ENCODE measurements at places on chromosomes 3 and 15.

- no peaks in the 10 kb centered on the region for H3K27me3 ChIP-seq
- H3K27ac ChIP-seq: no peak overlapping the region
- no peaks in the 10 kb centered on the region for H3K36me3 ChIP-seq
Observed at GRCh38 chr3:94069194-94069813, 6.4 kb downstream of the NSUN3 start.

DNA sequence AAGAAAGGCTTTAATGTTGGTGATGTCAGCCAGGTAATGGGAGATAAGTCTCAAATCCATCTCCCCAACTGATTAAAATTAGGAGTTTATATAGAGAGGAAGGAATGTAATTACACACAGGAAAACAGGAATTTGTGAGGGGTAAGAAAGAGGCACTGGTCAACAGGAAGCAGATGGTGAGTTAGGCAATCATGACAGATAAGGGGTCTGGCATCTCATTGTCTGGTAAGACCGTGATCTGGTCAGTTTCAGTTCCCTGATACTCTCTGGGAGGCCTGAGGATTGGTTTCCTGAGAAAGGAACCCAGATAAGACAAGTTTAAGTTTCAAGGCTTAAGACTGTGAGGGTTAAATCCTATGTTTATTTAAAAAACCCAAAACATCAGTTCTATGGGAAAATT lies 414.7 kb upstream of the ARRDC4 start:
- H3K27ac ChIP-seq: no peak overlapping the region
- DNase-seq: no peak
- H3K4me3 ChIP-seq: no peak overlapping the region
- no peaks in the 10 kb centered on the region for H3K36me3 ChIP-seq

- no peak overlapping the region for H3K27ac ChIP-seq
- H3K4me3 ChIP-seq: no peak overlapping the region
- H3K36me3 ChIP-seq: no peaks in the 10 kb centered on the region
- no peaks in the 10 kb centered on the region for H3K4me1 ChIP-seq
- no peaks in the 10 kb centered on the region for H3K27me3 ChIP-seq
- DNase-seq: no peak
Observed at GRCh38 chr15:55267401-55268175, 22.0 kb downstream of the RAB27A start.

- no peaks in the 10 kb centered on the region for H3K27me3 ChIP-seq
- no peak overlapping the region for H3K4me3 ChIP-seq
- no peak overlapping the region for H3K27ac ChIP-seq
Observed at GRCh38 chr3:172266103-172266502, 182.2 kb downstream of the GHSR start.

- DNase-seq: no peak
- H3K27me3 ChIP-seq: no peaks in the 10 kb centered on the region
- H3K27ac ChIP-seq: peak overlapping the region; percentile 34
- H3K4me1 ChIP-seq: peaks cover 18% of the 10 kb centered on the region
Observed at GRCh38 chr15:97968380-97968779, 7.9 kb downstream of the ARRDC4 start.

GRCh38 chr15:29835301-29835700 lies 13.0 kb upstream of the TJP1 start:
- no peak overlapping the region for H3K4me3 ChIP-seq
- peaks cover 22% of the 10 kb centered on the region for H3K4me1 ChIP-seq
- H3K27me3 ChIP-seq: no peaks in the 10 kb centered on the region
- DNase-seq: no peak
- H3K36me3 ChIP-seq: no peaks in the 10 kb centered on the region
